DND-41 (cell line): ENCODE measurements at places on chromosomes 7 and 10.

DNA sequence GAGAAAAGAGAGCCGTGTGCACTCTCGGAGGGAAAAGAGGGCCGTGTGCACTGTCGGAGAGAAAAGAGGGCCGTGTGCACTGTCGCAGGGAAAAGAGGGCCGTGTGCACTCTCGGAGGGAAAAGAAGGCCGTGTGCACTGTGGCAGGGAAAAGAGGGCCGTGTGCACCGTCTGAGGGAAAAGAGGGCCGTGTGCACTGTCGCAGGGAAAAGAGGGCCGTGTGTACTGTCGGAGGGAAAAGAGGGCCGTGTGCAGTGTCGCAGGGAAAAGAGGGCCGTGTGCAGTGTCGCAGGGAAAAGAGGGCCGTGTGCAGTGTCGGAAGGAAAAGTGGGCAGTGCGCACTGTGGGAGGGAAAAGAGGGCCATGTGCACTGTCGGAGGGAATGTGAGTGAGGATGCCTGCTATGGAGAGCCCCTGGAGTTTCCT lies 188.7 kb downstream of the DNAJB6 start:
- no peak overlapping the region for H3K27ac ChIP-seq
- DNase-seq, result peak; percentile 1
- H3K36me3 ChIP-seq, result no peaks in the 10 kb centered on the region
- no peaks in the 10 kb centered on the region for H3K4me1 ChIP-seq
- no peaks in the 10 kb centered on the region for H3K27me3 ChIP-seq
- no peak overlapping the region for H3K4me3 ChIP-seq

GRCh38 chr10:76583711-76584161 lies 1053.9 kb downstream of the KCNMA1 start:
- DNase-seq, result no peak
- no peaks in the 10 kb centered on the region for H3K4me1 ChIP-seq
- no peak overlapping the region for H3K27ac ChIP-seq

DNA sequence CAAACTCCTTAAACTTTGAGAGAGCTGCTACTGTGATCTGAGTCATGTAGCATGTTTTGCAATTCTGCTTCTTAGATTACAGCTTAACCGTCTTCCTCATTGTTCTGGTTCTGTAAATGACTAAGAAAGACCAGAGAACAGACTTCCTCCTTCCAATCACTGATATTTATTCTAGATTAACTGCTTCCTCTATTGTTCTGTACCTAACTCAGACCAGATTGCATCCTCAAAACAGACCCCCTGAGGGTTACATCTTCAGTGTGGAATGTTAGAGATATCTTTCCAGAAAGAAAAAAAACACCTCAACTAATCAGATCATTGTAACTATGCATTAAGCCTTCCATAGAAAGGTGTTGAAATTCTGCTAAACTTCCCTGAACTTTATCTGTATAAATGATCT lies 5.7 kb upstream of the PIP start:
- H3K27ac ChIP-seq, result no peak overlapping the region
- DNase-seq, result no peak
- H3K4me1 ChIP-seq, result no peaks in the 10 kb centered on the region
- no peaks in the 10 kb centered on the region for H3K36me3 ChIP-seq
- no peak overlapping the region for H3K4me3 ChIP-seq

DNA sequence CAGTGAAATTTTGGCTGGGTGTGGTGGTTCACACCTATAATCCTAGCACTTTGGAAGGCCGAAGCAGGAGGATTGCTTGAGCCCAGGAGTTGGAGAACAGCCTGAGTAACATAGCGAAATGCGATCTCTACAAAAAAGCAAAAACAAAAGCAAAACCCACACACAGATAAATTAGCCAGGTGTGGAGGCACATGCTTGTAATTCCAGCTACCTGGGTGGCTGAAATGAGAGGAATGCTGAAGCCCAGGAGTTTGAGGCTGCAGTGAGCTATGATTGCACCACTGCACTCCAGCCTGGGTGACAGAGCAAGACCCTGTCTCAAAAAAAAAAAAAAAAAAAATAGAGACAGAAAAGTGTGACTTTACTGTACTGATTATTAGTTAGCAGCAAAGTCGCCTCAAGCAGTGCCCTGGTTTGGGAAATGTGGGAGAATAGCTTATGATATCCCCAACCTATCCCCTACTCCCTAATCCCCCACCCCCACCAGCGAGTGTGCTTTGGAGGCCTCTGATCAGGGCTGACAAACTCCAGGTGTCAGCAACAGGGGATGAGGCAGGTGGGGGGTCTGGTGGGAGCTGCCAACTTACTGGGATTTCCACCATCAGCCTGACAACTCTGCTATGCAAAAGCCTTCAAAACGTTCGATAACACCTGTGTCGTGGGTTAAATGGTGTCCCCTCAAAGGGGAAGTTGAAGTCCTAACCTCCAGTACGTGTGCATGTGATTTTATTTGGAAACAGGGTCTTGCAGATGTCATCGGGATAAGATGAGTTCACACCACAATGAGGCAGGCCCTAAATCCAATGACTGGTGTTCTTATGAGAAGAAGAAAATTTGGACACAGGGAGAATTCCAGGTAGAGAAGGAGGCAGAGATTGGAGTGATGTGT lies 124.7 kb upstream of the SDK1 start:
- H3K4me3 ChIP-seq, result no peak overlapping the region
- H3K27ac ChIP-seq, result no peak overlapping the region
- peaks cover 8% of the 10 kb centered on the region for H3K27me3 ChIP-seq
- DNase-seq, result no peak

DNA sequence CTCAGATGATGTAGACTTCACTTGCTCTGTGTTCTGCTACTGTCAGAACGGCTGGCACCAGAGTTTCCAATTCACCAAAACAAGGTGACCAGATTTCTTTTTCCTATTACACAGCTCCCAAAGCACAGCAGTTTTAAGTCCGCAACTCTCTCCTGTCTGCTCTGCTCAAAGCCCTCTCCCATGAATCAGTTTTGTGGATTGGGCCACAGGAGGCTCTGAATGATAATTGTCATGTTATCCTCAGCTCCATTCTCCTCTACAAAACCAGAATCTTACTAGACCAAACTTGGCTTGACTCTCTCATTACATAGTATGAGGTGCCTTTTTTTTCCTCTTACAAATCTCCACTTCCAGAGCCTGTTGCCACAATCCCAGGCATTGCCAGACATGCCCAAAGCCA lies 223.5 kb downstream of the SNX13 start:
- H3K36me3 ChIP-seq, result no peaks in the 10 kb centered on the region
- no peak for DNase-seq
- H3K4me3 ChIP-seq, result no peak overlapping the region
- H3K27ac ChIP-seq, result no peak overlapping the region

DNA sequence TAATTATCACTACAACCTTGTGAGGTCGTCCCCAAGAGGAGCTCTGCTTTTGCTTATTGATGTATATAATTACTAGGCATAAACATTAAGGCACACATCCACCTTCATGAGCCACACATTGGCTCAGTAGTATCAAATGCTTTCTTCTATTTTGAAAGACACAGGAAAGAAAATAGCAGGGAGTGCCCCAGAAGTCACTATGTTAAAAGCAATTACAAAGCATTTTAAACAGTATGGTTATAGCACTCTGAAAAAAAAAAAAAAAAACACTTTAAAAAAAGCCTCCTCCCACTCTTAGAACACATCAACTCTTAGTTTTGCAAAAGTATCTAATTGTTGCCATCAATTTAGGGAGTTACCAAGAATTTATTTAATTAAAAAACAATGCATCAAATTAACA lies 474.2 kb downstream of the PARD3 start:
- no peaks in the 10 kb centered on the region for H3K27me3 ChIP-seq
- H3K27ac ChIP-seq, result no peak overlapping the region
- no peaks in the 10 kb centered on the region for H3K4me1 ChIP-seq
- no peak for DNase-seq
- H3K36me3 ChIP-seq, result peaks cover 23% of the 10 kb centered on the region; the same call in 1 of the 2 replicates
- H3K4me3 ChIP-seq, result no peak overlapping the region

- H3K4me3 ChIP-seq, result no peak overlapping the region
- no peaks in the 10 kb centered on the region for H3K4me1 ChIP-seq
- H3K36me3 ChIP-seq, result no peaks in the 10 kb centered on the region
Measured at GRCh38 chr7:151592868-151593486, 73.3 kb upstream of the RHEB start.

GRCh38 chr7:41816111-41816510 lies 113.2 kb upstream of the INHBA start:
- H3K4me3 ChIP-seq, result no peak overlapping the region
- no peaks in the 10 kb centered on the region for H3K27me3 ChIP-seq
- H3K4me1 ChIP-seq, result peaks cover 11% of the 10 kb centered on the region
- no peak overlapping the region for H3K27ac ChIP-seq
- peak; percentile 61 for DNase-seq

GRCh38 chr10:132654708-132655661 lies 117.4 kb downstream of the INPP5A start:
- peaks cover 62% of the 10 kb centered on the region for H3K36me3 ChIP-seq
- H3K4me3 ChIP-seq, result no peak overlapping the region
- no peaks in the 10 kb centered on the region for H3K4me1 ChIP-seq
- DNase-seq, result peak; percentile 59
- no peak overlapping the region for H3K27ac ChIP-seq

DNA sequence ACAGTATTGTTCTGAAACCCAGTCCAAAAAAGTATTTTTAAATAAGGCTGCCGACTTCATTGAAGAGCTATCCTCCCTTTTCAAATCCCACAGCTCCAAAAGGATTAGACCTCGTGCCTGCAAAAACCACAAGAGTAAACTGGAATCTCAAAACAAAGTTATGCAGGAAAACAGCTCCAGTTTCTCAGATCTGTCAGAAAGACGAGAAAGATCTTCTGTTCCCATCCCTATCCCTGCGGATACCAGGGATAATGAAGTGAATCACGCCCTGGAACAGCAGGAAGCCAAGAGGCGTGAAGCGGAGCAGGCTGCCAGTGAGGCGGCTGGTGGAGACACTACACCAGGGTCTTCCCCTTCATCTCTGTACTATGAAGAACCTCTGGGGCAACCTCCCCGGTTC lies 12.6 kb downstream of the MYPN start:
- H3K36me3 ChIP-seq, result no peaks in the 10 kb centered on the region
- no peaks in the 10 kb centered on the region for H3K4me1 ChIP-seq
- H3K27ac ChIP-seq, result no peak overlapping the region

GRCh38 chr10:60989400-60989876 lies 45.5 kb upstream of the RHOBTB1 start:
- H3K27ac ChIP-seq, result no peak overlapping the region
- no peaks in the 10 kb centered on the region for H3K36me3 ChIP-seq
- H3K4me1 ChIP-seq, result no peaks in the 10 kb centered on the region
- no peak overlapping the region for H3K4me3 ChIP-seq
- no peak for DNase-seq
- H3K27me3 ChIP-seq, result no peaks in the 10 kb centered on the region

- H3K4me3 ChIP-seq, result no peak overlapping the region
- H3K36me3 ChIP-seq, result no peaks in the 10 kb centered on the region
- H3K4me1 ChIP-seq, result no peaks in the 10 kb centered on the region
Measured at GRCh38 chr10:27680691-27681605, 64.7 kb downstream of the MKX start.

- H3K4me3 ChIP-seq, result no peak overlapping the region
- no peak overlapping the region for H3K27ac ChIP-seq
- H3K27me3 ChIP-seq, result no peaks in the 10 kb centered on the region
- H3K4me1 ChIP-seq, result no peaks in the 10 kb centered on the region
- no peaks in the 10 kb centered on the region for H3K36me3 ChIP-seq
Measured at GRCh38 chr7:28983396-28984190, 25.5 kb upstream of the TRIL start.

DNA sequence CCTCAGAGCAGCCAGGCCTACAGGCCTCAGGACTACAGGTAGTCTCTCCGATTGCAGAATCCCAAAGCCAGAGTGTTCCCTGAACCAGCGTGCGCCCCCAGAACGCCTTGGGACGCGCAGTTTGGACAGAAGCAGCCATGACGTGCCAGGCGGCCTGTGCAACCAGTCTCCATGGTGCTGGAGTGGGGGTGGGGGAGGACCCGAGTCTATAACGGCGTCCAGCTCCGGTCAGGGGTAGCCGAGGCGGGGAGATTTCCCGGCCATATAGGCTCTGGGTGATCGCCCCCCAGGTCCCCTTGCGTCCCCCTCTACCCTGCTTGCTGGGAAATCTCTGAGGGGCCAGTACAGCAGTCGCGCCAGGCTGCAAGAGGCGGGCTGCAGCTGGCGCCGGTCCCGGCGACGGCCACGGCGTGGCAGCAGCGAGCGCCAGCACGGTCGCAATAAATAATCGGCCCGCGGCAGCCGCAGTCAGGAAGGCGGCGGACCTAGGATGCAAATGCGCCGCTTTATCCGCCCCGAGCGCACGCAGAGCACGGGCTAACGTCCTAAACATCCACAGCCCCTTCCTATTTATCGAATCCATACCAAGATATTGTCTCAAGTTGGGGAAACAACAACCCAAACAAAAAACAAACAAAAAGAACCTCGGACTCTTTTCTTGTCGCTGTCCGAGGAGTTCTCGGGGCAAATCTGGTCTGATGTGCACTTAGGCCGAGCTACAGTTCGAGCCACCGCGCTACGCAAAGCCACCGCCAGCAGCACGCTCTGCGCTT lies 1.6 kb downstream of the HOXA3 start:
- no peaks in the 10 kb centered on the region for H3K27me3 ChIP-seq
- H3K4me3 ChIP-seq, result peak overlapping the region; percentile 27
- peaks cover 6% of the 10 kb centered on the region; the same call in 1 of the 2 replicates for H3K36me3 ChIP-seq
- DNase-seq, result peak; percentile 73

- DNase-seq, result no peak
- no peak overlapping the region for H3K27ac ChIP-seq
- no peaks in the 10 kb centered on the region for H3K27me3 ChIP-seq
Measured at GRCh38 chr7:41187322-41187721, 515.6 kb downstream of the INHBA start.

DNA sequence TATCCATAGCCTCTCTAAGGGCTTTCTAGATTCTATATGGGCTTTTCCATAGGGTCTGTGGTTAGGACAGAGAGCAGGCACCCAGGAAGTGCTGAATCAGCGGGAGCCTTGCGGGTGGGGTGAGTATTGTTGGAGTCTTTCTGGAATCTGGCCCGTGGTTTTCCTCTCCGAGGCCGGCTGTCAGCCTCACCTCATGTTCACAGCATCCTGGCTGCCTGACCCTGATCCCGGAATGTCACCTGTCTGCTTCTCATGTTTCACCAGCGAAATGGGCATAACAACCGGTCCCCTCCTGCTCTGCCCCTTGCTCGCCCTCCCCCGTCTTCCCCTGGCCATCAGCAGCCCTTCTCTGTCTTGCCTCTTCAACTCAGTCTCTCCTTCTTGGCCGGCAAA lies 36.5 kb downstream of the DDIT4 start:
- no peaks in the 10 kb centered on the region for H3K27me3 ChIP-seq
- no peak for DNase-seq
- peak overlapping the region; percentile 63 for H3K27ac ChIP-seq
- no peak overlapping the region for H3K4me3 ChIP-seq
- H3K36me3 ChIP-seq, result no peaks in the 10 kb centered on the region

DNA sequence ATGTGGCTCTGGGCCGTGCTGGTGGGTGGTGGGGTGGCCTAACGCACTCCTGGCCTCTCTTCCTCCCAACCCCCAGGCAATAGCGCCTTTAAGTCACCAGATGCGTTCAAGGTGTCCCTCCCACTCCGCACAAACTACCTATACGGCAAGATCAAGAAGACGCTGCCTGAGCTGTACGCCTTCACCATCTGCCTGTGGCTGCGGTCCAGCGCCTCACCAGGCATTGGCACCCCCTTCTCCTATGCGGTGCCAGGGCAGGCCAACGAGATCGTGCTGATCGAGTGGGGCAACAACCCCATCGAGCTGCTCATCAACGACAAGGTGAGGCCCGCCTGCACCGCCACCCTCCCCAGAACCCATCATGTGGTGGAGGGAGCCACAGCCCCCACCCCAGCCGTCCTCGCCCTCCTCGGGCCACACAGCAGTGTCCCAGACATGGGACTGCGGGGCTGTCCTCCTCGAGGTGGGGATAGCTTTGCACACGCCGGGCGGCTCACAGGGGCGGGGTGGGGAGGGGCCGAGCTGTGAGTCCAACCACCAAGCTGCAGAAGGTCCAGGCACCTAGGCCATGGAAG lies 7.8 kb downstream of the NPTX2 start:
- H3K4me3 ChIP-seq, result no peak overlapping the region
- peaks cover 24% of the 10 kb centered on the region for H3K4me1 ChIP-seq

- H3K4me3 ChIP-seq, result no peak overlapping the region
- no peak for DNase-seq
- H3K36me3 ChIP-seq, result no peaks in the 10 kb centered on the region
- no peaks in the 10 kb centered on the region for H3K27me3 ChIP-seq
Measured at GRCh38 chr7:15515252-15515651, 46.6 kb downstream of the AGMO start.
